ENCODE measurements at places on chromosomes 3 and 15.

GRCh38 chr15:72175186-72176044 is 22.2 kb downstream of the GRAMD2A start:
- no peak for DNase-seq

- no peak for DNase-seq
Observed at GRCh38 chr3:56887402-56888025, 85.8 kb upstream of the ARHGEF3 start.

DNA sequence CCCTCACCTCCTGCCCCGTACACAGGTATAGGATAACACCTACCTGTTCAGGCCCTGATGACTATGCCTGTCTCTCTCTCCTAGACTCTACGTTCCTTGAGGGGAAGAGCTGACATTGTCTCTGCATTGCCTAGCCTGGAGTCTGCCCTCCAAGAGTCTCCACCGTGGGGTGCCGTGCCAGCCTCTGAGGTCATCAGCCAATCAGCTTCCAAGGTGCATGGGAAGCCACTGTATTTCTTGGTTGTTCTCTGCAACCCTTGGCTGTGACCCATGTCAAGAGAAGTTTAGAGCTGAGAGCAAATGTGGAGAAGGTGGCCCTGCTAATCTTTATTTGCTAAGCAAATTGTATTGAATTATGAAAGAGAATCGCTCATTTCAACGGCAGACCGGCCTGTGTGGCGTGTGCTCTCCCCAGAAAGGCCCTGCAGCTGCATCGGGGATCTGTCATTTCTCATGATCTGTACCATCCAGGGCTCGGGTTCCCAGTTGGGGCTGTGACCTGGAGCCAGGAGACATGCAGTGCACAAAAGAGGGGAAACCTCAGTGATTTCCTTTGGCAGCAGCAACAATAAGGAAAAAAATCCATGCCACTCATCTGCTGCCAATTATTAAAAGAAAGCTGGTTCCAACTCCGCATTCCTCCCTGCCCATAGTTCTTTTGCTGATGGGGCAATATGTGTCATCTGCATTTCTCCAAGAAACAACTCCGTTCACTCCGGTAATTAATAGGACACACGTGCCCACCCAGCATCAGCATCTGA is 182.2 kb downstream of the MEGF11 start:
- no peak for DNase-seq

DNA sequence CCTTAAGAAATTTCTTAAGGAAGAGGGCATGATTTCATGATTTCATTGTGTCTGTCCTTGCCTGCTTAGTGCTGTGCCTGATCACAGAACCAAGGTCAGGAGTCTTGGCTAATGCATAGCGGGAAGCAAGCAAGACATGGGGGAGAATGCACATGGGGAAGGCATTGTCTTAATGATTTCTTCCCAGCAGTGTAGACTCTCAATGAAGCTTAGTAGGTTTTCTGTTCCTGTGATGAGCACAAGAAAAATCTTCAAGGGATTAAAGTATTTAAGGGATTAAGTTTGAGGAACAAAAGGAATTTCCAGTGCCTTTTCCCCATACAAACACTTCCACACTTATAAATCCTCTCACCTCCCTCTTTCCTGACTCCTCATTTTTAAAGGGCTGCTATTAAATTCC is 46.9 kb upstream of the SEMA6D start:
- no peak for DNase-seq

DNA sequence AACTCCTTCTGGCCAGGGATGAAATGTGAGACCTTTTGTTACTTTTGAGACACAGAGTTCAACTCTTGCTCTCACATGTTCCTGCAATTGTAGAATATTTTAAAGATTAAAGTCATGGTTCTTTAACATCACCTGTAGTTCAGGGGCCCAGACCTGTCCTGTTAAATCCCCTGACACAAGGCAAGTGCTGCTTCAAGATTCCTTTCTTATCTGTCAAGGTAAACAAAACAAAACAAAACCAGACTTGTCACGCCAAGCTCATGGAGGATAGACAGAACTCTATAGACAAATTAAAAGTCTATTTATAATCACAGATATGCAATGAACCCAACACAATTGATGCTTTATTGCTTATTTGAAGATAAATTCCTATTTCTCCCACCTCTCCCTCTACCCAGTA is 48.6 kb upstream of the NEDD4 start:
- DNase-seq: no peak

GRCh38 chr15:36882487-36883131 is 217.7 kb downstream of the MEIS2 start:
- DNase-seq: no peak

- DNase-seq: no peak
Observed at GRCh38 chr3:85193565-85193964, 234.8 kb downstream of the CADM2 start.

DNA sequence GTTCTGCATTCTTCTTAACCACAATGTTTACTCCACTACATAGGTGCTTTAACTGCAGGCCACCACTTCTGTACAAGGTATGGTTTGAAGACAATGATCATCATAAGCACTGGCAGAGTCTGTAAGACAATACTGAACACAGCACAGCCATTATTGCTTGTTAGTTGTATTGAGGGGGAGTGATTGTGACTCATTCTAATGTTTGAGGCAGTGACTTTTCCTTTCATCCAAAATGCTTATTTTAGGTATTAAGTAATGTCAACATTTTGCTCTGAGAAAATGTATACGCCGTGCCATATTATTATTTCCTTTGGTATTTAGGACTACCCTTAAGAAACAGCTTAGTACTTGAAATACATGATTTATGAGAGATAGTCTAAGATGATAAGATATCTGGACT is 618.2 kb upstream of the ZNF717 start:
- no peak for DNase-seq

- DNase-seq: no peak
Observed at GRCh38 chr15:78312536-78312935, 13.1 kb upstream of the SKIC8 start.
